ENCODE measurements at places on chromosomes 3 and 15. TPM values are rescaled to one million over a fixed set of nuclear protein-coding genes. Genes with fewer than 3 reads are reported as not detected.

The CCDC33 gene
- not detected for polyA plus RNA-seq

The ABHD5 gene
- polyA plus RNA-seq: 11.4 TPM

The BFSP2 gene
- polyA plus RNA-seq: 41.1 TPM

The GOLGA6L7 gene
- not detected for polyA plus RNA-seq

The GPR171 gene
- 118 TPM for polyA plus RNA-seq

The LRRC31 gene
- not detected for polyA plus RNA-seq

The ZNF385D gene
- not detected for polyA plus RNA-seq

The KIF7 gene
- not detected for polyA plus RNA-seq

The HDC gene
- polyA plus RNA-seq: not detected

The UPK1B gene
- not detected for polyA plus RNA-seq

The GOLGA8T gene
- not detected for polyA plus RNA-seq

The SLCO3A1 gene
- 38.1 TPM for polyA plus RNA-seq

The MNS1 gene
- polyA plus RNA-seq: not detected

The PLSCR4 gene
- polyA plus RNA-seq: not detected

The TMEM207 gene
- polyA plus RNA-seq: not detected

The TTLL13 gene
- polyA plus RNA-seq: not detected
